Nucleus accumbens (tissue), 56 donors: ENCODE measurements at places on chromosomes 16 and 17.

- DNase-seq, result no peak
Observed at GRCh38 chr17:77995146-77995852, 36.8 kb downstream of the TNRC6C start.

GRCh38 chr17:28916302-28916934 is 13.5 kb upstream of the DHRS13 start:
- DNase-seq, result no peak

GRCh38 chr16:66457888-66458287 is 30.8 kb downstream of the BEAN1 start:
- DNase-seq, result no peak

- DNase-seq, result no peak
Observed at GRCh38 chr17:8253801-8254200, 4.7 kb downstream of the PFAS start.

- DNase-seq, result peak; percentile 32
Observed at GRCh38 chr17:57487573-57487972, 231.2 kb downstream of the MSI2 start.

DNA sequence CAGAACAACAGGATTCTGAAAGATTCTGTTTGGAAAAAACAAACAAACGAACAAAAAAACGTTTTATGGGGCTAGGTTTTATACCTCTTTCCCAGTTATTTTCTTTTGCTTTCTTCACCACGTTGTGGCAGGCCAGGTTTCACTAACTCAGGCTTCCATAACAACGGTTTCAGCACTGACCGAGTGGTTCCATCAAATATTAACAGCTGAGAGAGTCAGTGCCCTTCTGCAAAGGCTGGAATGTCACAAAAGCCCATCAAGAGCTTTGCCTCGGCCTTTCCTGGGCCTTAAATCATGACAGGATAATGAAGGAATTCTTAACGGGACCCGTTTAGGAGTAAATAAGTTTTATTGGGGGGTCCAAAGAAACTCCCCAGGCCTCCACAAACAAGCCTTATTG is 34.2 kb downstream of the MPHOSPH6 start:
- DNase-seq, result no peak

DNA sequence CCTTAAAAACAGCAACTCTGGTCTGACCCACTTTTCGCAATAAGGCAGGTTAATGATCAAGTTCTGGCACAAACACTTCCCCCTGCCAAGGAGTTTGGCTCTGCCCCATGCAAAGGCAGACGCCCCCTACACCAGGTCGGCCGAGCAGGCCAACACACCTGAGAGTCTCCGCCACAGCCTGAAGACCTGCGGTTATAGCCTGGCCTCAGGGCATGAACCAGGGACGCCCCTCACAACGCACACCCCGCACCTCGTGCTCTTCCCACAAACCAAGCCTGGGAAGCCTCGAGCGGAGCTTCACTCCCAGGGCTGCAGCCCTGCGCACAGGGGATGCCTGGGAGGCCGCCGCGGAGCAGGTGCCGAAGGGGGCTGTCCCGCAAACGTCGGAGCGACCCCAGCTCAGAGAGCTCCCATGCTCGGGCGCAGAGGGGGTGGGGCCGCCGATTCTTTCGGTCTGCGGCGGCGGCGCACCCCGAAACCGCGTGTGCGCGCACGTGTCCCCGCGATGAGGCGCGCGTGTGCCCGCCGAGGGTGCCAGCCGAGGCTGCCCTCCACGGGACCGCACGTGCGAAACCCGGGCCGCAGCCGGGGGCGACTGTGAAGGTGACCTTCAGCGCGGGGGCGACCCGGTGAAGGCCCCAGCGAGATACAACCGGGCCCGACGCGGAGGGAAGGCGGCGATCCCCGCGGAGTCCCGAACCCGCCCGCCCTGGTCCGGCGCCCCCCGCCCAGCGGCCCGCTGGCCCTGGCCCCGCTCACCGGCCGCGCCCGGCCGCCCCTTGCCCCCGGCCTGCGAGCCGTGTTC is 559 bp downstream of the CLUH start:
- DNase-seq, result no peak

DNA sequence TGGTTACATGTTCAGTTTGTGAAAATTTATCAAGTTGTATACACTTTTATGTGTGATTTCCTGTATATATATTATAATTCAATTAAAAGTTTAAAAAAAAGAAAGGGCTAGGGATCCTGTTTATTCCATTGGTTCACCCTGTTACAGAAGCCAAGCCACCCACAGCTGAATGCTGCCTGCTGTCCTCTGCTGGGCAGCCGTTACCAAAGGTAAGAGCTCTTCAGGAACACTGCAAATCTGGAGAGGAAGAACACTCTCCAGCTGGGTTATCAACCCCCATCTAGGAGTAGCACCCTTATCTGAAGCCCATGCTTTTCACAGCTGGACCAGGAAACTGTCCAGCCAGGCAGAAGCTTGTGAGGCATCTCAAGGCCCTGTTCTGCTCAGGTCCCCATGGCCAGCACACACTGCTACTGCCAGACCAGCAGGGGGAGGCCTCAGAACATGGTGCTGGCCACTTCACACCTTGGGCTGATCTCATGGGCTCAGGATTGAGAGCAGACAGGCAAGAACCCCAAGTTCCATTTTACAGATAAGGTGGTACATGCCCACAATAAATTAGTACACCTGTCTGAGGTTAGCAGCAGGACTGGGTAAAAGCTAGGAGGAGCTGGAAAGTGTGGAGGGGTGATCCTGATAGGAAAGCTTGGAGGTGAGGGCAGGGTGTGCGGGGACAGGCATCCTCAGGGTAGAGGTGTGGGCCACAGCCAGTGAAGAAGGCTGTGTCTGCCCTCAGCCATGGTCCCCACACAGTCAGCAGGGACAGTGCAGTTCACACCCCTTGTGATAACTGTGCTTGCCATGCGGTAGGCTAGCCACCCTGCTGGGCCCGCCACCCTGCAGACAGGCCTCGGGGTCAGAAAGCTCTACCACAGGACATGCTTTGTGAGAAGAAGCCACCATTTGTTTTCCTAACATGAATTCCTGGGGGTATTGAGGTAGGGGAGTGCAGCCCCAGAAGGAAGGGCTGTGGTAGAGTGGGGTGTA is 54.3 kb upstream of the SREBF1 start:
- DNase-seq, result no peak

DNA sequence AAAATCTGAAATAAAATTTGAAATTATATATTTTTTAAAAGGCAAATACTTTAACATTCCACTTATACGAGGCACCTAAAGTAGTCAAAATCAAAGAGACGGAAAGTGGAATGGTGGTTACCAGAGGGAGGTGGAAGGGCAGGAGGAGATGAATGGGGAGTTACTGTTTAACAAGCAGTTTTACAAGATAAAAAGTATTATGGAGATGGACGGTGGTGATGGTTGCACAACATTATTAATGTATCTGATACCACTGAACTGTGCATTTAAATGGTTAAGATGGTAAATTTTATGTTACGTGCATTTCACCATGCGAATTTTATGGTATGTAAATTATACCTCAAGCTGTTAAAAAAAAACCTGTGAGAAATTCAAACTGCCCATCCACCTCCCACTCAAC is 5.4 kb downstream of the CMC2 start:
- no peak for DNase-seq

GRCh38 chr17:77609553-77610517 is 348.7 kb upstream of the TNRC6C start:
- no peak for DNase-seq
